ENCODE measurements at places on chromosomes 16 and 17.

GRCh38 chr16:31072540-31073141 lies 1.4 kb downstream of the ZNF668 start:
- no peak for DNase-seq

GRCh38 chr17:1592751-1593629 lies 30.4 kb upstream of the PITPNA start:
- DNase-seq, result no peak

GRCh38 chr17:9725575-9725974 lies 65.8 kb downstream of the DHRS7C start:
- no peak for DNase-seq

DNA sequence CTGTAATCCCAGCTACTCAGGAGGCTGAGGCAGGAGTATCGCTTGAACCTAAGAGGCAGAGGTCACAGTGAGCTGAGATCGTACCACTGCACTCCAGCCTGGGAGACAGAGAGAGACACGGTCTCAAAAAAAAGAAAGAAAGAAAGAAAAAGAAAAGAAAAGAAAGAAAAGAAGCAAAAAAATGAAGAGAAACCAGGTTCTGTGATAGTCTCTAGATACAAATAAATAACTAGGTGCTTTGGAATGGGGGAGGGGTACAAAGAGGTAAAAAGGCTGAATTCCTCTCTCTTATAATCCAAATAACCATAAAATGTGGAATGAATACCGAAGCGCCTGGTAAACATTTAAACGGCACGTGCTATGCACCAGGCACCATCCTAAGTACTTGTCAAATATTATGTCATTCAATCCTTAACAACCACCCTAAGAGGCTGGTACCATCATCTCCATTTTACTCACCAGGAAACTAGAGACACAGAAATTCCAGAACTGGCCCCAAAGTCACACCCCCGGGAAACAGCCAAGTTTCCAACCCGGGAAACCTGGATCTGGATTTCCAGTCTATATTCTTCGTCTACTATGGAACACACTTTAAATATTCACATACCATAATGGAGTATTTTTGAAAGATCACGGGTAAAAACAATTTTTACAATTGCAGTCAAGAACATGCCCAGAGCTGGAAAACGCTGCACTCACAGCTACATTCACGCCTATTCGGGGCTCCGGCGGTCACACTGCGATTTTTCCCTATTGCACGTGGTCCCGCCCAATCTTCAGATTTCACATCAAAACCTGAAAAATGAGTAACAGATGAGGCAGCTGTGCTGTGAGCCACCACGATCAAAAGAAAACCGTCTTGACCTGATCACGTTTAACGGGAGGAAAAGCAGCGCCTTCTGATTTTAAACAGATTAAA lies 10.5 kb downstream of the NXN start:
- no peak for DNase-seq

DNA sequence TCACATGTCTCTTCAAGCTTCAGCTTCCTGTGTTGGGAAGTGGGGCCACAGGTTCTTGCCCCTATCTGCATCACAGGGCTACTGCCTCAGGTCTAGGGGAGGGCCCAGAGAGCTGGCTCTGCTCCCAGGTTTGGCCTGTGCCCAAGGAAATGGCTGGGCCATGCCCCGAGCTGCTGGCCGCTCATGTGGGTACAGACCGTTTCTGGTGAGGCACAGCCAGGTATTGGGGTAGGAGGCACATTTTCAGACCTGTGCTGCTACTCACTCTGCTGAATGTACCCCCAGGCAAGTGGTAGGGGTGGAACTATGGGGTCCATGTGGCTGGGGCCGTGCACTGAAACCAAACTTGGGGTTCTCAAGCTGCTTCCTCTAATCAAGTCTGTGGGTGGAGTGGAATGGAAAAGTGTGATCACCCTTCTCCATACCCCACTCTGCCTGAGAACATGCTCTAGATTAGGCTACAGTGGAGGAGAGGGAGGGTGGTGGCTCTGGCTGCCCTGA lies 4.6 kb downstream of the GAS2L2 start:
- no peak for DNase-seq

GRCh38 chr16:50448522-50448921 lies 79.7 kb upstream of the BRD7 start:
- no peak for DNase-seq

- no peak for DNase-seq
These were observed 4.4 kb upstream of the OR1F1 start for GRCh38 chr16:3183445-3184139.

DNA sequence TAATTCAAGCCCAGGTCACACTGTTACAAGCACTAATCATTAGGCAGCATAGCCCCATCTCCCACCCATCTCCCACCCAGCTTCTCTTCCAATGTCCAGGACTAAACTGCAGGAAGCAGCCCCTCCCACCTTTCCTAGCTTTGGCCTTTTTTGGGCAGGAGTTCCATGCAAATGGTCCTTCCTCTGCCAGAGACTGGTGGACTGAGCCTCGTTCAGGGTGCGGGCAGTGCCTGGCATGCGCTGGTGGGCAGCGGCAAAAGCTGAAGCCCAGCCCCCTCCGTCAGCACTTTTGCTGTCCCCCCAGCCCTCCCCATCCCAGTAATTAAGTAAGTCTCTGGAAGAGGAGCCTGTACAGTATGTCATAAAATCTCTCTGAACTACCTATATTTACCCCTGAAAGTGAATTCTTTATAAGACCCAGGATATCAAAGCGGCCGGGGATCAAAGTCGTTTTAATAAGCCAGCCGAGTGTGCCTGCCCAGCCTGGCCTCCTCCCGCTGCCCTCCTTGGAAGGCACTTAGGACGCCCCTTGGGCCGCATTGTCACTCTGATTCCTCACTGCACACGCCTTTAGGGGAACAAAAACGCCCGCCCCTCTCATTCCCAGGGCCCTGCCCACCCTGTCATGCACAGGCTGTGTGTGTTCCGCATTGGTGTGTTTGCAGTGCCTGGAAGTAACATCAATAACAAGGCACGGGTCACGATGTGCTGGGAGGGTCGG lies 109.9 kb downstream of the IRX5 start:
- no peak for DNase-seq

GRCh38 chr16:79272141-79272577 lies 328.4 kb downstream of the MAF start:
- DNase-seq, result peak; percentile 39

GRCh38 chr17:78576389-78577112 lies 645 bp downstream of the DNAH17 start:
- DNase-seq, result no peak

DNA sequence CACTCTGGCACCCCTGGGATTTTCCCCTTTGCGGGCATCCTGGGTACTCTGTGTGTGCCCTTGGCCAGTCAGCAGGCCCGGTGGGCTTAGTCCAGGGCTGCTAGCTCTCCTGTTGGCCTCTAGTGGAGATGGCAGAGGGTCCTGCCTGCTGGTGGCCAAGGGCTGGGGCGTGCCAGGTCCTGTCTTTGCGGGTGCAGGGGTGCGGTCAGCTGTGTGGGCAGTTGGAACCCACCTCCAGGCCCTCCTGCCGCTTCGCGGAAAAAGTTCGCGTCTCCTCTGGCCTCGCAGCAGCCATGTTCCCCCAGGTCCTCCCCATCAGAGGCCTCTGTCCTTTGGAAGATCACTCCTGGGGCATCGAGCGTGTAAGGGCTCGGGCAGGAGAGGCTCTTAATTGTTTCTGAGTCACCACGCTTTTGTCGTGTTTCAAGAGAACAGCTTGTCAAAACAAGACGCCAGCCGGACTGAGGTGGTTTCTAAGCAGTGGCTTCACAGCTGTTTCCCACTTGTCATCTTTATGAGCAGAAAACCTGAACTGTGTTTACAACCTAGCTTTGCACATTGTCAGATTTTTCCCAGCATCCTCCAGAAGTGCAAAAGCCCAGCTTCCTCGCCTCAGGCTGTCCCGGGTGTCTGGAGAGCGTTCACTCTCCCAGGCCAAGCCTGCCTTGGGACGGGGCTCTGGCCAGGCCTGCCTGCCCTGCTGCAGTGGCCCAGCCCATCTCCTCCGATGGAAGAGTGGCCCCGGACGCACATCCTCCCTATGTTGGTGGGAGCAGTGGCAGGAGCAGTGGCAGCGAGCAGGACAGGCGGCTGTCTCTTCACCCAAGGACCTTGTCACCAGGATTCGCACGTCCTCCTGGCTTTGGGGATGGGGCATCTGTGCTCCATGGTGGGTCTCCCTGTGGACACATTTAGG lies 5.0 kb upstream of the DNASE1L2 start:
- no peak for DNase-seq

DNA sequence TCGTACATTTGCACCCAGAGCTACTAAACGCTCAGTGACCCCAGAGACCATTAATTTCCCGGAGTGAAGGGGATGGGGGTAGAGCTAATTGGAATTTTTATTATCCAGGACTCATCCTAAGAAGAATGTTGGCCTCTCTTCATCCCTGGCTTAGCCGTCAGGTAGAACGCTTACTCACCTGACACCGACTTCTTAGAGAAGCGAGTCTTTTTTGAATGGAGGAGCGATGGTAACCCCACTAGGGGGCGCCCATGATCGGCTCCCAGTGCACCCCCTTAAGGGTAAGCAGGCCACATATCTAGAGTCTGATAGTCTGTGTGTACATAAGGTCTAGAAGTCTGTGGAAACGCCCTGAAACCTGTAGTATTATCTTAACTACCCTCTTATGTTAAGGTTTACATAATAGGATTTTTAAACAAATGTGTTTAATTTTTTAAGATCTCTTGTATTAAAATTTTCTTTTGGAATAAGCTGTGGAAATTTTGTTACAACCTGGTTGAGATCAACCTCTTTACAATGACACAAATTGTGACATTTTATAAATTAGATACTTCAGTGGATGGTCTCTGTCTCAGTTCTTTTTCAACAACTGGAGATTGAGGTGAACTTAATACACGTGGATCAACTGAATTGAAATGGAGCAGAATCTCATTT lies 229.8 kb downstream of the CPPED1 start:
- peak; percentile 54 for DNase-seq

GRCh38 chr16:3202903-3203539 lies 15.0 kb downstream of the OR1F1 start:
- no peak for DNase-seq

DNA sequence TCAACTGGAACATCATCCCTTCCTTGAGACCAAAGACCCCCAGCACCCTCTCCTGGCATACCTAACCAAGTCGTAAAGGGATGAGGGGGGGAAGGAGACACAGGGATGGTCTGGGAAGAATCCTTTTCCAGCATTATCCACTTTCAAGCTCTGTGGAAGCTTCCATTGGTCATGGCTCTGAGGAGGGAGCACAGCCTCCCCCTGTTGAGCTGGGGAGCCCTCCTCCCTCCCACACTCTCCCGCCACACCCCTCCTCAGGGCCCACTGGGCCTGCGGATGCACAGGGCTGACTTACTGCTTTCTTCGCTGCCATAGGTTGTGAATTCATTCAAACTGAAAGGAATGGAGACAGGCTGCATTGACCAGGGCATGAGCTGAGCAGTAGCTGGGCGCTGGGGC lies 12.4 kb downstream of the CSF3 start:
- no peak for DNase-seq

Data from activated T-cell treated with anti-CD3 and anti-CD28 coated beads, Interleukin-2, amount 50 U/mL, for 4 hours (primary cell).